Foreskin fibroblast (primary cell): ENCODE measurements at places on chromosomes 7 and 10.

DNA sequence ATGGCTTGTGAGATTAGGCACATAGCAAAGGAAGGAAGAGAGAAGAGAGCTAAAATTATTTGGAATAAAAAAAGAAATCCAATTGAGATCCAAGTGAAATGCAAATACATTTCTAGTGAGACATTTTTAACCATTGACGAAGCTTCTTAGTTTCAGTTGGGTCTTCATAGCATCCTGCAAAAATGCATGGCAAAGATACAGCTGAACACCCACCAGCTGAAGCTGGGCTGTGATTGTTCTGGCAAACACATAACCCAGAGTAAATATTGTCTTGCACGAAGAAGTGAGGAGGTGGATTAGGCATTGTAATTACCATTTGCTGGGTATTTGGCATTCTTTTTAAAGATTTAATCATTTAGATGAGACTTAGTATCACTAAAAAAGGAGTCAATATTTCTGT lies 409.4 kb downstream of the GRM8 start:
- no peak for DNase-seq

- peak; percentile 78 for DNase-seq
These were observed 645 bp downstream of the SLC26A4 start for GRCh38 chr7:107661081-107661864.

- DNase-seq: no peak
These were observed 10.6 kb upstream of the LIPM start for GRCh38 chr10:88791924-88792323.

- DNase-seq: no peak
These were observed 113.4 kb downstream of the SEM1 start for GRCh38 chr7:96596120-96596826.

- no peak for DNase-seq
These were observed 250.4 kb downstream of the ELMO1 start for GRCh38 chr7:37198041-37198905.

DNA sequence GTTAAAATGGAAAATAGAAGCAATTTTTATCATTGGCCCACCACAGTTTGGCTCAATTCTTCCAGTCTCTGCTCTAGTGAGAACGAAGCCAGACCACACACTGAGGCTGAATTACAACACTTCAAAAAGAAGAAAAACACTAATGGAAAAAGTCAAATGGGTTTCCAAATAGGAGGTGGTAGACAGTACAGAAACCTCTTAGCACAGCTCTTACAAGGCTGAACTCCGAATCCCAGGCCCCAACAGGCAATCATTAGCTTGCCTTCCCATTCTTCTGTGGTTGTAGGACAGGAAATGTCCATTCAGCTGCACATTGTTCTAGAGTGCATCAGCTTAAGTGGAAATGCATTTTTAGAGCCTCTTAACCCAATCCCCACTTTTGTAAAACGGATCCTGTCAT lies 115.1 kb upstream of the MEOX2 start:
- peak; percentile 83 for DNase-seq

- DNase-seq: peak; percentile 28
These were observed 438.1 kb upstream of the GALNT17 start for GRCh38 chr7:70693686-70694433.

DNA sequence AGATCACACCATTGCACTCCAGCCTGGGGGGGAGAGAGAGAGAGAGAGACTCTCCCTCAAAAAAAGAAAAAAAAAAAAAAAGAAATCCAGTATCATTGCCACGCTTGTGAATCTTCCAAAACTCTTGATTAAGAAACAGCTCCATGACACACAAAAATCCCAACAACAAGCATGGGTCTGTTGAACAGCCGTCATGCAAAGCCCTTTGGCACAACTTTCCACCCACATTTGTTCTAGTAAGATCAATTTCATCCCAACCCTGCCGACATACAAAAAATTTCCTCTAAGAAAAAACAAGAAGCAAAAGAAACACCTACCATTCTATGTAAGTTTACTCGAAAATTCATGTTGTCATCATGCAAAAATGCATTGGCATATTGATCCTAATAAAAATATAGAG lies 62.8 kb downstream of the ARMH3 start:
- DNase-seq: no peak

GRCh38 chr10:49597426-49598163 lies 12.5 kb upstream of the SLC18A3 start:
- DNase-seq: no peak

- peak; percentile 48 for DNase-seq
These were observed 41.8 kb downstream of the STK32C start for GRCh38 chr10:132265890-132266496.
